ENCODE measurements at places on chromosomes 5 and 9.

GRCh38 chr5:2278825-2279456 is 396.2 kb upstream of the IRX4 start:
- no peak for DNase-seq

- peak; percentile 70 for DNase-seq
Measured at GRCh38 chr9:129140397-129141065, 29.3 kb downstream of the PTPA start.

- no peak for DNase-seq
Measured at GRCh38 chr5:71783891-71784290, 64.8 kb downstream of the CARTPT start.

DNA sequence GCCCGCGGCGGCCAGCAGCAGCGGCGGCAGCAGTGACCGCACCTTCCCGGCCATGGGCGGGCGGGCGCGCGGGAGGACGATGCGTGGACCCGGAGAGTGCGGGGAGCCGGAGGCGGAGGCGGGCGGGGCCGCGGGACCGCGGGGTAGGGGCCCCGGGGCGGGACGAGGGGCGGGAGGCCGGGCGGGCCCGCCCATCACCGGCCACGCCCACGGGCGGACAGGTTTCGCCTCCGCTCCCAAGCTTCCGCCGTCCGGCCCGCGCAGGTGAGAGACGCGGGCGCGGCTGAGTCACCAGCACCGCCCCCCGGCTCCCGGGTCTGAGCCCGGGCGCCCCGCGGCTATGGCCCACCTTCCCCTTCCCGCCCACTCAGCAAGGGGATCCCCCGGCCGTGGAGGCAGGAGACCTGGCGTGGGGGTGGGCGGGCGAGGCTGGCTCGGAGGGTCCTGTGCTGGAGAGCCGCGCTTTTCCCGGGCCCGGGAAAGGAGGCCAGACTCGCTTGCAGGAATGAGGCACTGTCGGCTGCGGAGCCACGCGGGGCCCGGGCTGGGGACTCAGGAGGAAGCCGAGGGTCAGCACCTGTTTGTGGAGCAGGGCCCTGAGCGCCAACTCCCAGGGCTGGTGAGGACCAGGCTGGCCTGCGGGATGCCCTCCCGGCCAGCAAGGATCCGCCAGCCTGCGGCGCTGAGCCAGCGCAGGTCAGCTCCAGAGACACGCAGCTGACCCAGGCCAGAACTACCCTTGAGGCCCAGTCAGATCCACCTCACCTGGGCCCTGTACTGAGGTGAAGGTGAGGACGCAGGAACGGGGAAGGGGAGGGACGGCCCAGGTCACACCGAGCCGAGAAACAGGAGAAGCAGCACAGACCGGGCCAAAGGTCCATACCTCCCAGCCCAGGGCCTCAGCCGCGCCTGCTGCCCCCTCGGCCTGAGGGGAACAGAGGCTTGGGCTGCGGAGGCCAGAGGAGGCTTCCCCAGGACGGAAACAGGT is at the start of gene ENTPD2:
Gene ENTPD2, minus strand, starts transcription at position 118 of the 988 bp plus-strand sequence. Its CDS starts 64 bp downstream, at position 54.
- no peak for DNase-seq

All from cardiac fibroblast (primary cell).